ENCODE measurements at places on chromosomes 5 and 9.
A peak's percentile ranks its signal among the peaks of the same experiment; 100 is the strongest.

GRCh38 chr5:99369797-99370593 lies 441.2 kb upstream of the CHD1 start:
- DNase-seq = no peak

- no peak for DNase-seq
Observed at GRCh38 chr5:131005963-131006684, 158.9 kb downstream of the HINT1 start.

- DNase-seq = no peak
Observed at GRCh38 chr9:129598089-129598596, 22.8 kb downstream of the C9orf50 start.

DNA sequence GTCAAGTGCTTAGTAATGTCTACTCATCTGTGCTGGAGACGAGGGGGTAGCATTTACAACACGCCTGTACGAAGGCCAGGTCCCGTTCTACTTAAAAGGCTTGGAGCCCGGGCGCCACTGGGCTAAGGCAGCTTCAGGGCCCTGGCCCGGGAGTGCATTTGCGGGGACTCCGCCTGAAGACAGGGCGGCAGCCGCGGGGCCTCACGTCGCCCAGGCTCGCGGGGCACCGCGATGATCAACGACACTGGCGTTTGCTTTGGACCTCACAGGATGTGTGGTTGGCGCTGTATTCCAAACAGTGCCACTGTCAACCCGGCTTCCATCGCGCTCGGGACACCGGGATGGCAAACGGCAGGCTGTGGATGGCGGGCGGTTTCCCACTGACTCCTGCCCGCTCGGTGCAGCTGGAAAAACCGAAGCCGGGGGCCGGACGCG lies 1.1 kb upstream of the TENT4A start:
- peak; percentile 57 for DNase-seq

DNA sequence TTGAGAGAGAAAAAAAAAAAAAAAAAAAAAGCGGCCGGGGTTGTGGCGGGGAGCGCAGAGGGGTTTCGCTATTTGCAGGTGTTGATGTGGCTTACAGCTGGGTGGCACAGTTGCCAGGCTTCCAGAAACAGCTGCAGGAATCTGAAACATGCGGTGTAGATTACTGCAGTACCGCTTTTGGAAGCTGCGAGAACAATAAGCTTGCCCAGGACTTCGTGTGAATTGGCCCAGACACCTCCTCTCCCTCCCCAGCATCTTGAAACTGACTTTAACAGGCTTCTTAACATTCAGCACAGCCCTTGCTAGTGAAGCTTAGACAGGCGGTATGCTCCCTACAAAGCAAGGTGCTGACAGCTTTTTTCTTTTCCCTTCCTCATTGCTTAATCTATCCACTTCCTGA lies 104.0 kb downstream of the ATP10B start:
- DNase-seq = no peak

DNA sequence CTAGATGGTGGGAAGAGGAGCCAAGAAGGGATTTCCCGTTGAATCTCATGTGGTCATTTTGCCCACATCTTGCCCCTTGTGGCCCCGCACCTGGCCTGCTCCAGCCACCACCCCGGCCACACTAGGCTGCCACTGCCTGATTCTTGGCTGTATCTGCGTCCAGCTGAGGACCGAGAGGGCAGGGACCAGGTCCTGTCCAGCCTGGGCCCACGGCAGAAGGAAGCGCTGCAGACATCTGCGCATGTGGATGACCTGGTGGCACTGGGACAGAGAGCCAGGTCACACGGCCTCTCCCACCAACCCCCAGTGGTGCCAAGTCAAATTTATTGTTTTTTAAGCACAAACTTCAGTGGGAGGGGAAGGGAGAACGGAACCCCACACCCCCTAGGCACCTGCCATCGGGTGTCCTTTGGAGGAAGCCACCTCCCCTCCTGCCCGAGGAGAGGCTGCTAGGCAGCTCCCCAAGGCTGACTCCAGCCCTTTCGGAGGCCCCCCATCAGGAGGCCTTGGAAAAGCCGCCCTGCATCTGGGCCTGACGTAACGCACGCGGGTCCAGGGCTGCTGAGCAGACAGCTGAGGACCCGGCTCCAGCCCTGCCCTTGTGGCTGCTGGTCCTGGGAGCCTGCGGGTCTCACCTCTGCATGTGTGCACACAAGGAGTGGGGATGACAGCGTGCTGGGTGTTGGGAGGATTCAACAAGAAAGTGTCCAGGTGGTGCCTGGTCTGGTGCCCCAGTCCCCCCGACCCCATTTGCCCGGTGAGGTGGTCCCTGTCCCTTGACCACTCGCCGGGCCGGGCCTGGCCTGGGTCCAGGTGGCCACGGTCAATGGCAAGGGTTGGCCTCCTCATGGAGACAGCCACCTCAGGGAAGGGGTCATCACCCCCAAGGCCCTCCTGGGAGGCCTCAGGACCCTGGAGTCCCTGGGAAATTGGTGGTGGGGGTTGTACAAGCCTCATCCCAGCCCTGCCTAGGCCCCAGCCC lies 5.9 kb upstream of the QRFP start:
- no peak for DNase-seq

DNA sequence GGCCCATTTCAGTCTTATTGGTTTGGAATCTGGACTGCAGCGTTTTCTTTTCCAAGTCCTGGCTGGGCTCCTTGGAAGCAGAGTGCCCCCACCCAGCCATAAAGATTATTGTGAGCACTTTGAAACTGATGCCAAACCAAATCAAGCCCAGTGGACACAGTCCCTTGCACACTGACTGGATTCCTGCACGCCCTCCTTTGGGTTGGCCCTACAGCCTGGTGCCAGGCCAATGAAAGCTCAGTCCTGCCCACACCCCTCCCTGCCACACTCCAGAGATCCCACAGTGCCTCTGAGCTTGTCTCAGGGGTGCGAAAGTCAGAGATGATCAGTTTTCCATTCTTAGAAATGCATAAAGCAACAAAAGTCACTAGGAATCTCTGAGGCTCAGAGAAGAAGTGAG lies 181.9 kb downstream of the CETN3 start:
- no peak for DNase-seq

DNA sequence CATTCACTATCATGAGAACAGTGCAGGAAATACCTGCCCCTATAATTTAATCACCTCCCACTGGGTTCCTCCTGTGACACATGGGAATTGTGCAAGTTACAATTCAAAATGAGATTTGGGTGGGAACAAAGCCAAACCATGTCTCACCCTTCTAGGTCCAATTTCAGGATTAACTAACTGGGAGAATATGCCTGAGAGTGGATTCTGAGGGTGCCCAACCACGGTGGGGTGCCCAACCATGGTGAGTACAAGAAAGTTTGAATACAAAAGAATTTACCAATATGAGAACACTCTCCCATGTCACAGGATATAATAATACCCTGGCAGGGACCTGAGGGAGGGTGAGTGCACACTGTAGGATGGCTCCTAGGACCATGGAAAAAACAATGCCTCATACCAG lies 17.2 kb upstream of the GDA start:
- no peak for DNase-seq

DNA sequence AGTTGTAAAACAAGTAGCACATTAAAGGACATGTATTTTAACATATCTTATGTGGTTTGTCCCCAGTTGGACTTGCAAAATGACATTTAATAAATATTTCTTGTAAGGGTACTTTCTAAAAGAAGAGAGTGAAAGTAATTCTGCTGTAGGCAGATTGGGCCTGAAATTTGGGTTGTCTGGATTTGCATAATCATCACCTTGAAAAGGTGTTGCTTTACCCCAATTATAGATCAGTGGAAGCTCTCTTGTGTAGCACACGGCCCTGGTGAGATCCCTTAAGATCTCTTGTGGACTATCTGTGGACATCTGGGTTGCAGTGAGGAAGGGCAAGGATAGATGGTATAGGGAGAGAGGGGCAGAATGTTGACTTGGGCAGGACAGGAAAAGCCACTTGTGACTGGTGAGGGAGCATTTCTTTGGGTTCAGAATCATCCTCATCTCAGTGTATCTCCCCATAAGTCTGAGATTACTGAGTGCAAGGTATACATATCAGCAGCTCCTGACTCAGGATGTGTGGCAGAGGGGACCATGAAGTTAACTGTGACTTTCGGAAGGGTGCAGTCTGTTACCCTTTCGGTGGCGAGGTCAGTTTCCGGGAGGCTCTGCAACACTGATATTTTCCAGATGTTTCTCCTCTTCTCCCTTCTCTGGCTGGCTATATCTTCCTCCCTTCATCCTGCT lies 2.0 kb upstream of the TNFAIP8 start:
- DNase-seq = no peak

- DNase-seq = no peak
Observed at GRCh38 chr9:75500479-75500878, 390.0 kb upstream of the PCSK5 start.

DNA sequence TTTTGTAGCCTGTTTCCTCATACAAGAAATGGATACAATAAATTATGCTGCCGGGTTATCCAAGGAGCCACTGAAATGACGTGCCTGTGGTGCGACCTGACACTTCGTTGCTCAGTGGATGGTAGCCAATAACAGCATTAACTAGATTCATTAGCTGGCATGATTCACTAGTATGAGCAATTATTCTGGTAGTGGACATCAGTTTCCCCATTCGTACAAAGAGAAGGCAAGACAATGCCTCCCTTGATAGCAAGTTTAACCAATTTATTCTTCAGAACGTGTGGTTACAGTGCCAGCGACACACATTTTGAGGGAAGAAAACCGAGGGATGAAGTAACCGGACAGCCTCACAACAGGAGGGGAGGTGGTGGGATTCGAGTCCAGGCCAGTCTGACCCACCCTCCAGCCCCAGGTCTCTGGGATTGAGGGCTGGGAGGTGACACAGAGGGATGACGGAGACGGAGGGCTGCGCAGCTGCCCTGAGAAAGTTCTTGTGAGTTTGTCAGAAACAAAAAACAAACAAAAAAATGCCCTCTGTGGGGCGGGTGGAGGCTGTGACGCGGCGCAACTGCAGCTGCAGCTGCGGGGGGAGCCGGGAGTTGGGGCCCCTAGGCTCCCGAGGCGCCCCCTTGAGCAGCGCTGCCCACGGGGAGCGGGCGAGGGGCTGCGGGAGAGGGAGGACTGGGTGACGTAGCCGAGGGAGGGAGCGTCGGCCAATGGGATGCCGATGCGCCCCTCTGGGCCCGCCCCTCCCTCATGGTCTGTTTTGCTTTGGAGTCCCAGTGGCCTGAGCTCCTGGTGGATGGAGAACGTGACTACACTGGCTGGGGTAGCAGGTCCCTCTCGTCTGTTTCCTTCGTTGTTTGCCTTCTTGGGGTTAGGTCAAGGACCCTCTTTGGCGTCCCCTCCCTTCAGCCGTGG lies 10.9 kb downstream of the LHX2 start:
- DNase-seq = no peak

DNA sequence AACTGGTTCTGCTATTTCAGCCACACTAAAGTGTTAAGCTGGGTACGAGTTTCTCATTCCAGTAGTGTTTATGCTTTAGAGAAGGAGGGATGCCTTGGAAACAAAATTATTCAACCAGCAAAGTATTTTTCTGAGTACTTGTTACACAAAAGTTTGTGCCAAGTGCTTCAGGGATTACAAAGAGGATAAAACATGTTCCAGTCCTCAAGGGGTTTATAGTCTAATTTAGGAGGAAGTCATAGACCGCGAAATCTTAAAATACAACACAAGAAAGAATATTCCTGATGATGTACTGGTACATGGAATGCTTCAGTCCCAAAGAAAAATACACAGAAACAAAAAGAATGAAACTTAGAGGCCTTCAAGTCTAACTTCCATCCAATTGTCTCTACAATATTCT lies 85.4 kb upstream of the NR4A3 start:
- no peak for DNase-seq

DNA sequence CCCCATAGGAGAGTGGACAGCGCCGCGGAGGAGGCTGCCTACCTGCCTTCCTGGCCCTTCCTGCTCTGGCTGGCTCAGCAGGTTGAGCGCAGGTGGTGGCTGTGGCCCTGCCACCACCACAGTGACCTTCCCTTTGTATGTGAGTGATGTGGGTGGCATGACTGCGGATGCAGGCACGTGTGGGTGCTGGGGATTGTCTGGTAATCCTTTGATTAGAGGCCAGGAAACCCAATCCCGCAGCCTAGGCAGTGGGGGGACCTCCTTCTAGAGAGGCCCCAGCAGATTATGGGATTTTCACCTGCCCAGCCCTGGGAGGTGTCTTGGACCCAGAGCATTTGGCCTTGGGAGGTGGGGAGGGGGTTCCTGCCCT lies 16.5 kb downstream of the RXRA start:
- no peak for DNase-seq

- no peak for DNase-seq
Observed at GRCh38 chr9:5549658-5550650, 39.6 kb downstream of the PDCD1LG2 start.

DNA sequence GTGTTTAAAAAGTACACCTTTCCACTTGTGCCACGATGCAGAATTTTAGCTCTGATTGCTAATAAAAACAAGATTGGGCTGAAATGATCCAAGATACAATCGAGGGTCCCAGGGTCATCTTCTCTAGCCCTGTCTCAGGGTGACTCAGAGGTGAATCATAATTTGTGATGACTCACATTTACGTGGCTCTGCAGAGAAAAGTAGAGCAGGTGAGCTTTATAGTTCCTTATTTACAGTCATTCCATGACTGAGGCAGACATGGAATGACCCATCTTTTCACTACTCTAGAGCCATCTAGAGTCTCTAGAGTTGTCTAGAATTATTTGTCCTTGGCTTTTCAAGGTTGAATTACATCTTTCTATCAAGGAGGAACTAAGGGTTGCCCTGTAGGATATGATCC lies 155.2 kb downstream of the GAS1 start:
- no peak for DNase-seq

GRCh38 chr5:74679966-74680365 lies 5.1 kb upstream of the HEXB start:
- no peak for DNase-seq

DNA sequence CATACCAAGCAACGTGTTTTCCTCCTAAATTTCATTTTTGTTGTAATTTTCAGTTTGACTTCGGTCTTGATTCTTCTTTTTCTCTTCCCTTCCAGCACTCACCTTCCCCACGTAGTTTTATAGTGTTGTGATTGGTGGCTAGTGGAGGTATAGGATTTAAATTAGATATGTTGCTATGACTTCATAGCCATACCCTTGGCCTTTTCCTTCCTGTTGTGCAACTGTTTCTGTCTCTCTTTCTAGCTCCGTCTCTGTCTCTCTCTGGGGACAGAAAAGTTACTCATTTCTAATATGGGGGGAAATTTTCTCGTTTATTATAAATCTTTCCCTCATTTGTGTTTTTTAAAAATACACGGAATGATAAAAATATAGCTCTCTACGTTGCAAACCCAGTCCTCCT lies 20.6 kb upstream of the C5orf24 start:
- no peak for DNase-seq

- DNase-seq = no peak
Observed at GRCh38 chr5:138350563-138350890, 2.0 kb upstream of the KDM3B start.

DNA sequence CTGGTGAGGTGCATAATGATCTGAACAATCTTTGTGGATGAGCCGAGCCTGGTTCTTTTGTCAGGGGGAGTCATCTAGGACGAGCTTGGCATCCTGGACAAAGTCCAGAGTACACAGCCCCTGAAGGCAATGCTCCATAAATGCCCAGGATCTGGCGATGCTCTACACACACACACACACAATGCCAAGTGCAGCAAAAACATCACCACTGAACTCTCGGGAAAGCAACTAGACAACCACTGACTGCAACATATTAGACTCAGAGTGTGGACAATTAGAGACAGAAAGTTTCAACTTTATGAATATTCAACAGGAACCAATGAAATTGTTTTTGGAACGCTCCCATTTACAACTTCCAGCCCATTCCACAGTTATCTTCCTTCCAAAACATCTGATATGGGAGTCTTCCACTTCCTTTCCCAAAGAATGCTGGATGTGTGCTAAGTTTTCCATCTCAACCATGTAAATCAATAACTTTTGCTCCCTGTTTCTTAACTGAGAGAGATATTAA lies 227.6 kb upstream of the ANKRD55 start:
- no peak for DNase-seq

- no peak for DNase-seq
Observed at GRCh38 chr5:138372225-138372624, 19.7 kb downstream of the KDM3B start.

GRCh38 chr5:143057580-143057999 lies 287.4 kb downstream of the ARHGAP26 start:
- no peak for DNase-seq
